Activated CD4-positive, alpha-beta memory T cell treated with anti-CD3 and anti-CD28 coated beads for 36 hours (primary cell): ENCODE measurements at places on chromosomes 7 and 10. TPM values are rescaled to one million over a fixed set of nuclear protein-coding genes. Genes with fewer than 3 reads are reported as not detected.

Gene CDK14
- total RNA-seq = not detected

Gene FRMD4A
- total RNA-seq = 0.31 TPM

Gene OR9A4
- not detected for total RNA-seq

Gene BLVRA
- 46.1 TPM for total RNA-seq

Gene PIP
- total RNA-seq = not detected

Gene FEZF1
- total RNA-seq = not detected

Gene ZNF92
- total RNA-seq = 12.9 TPM

Gene PRSS37
- total RNA-seq = not detected

Gene NAMPT
- total RNA-seq = 552 TPM
